ENCODE measurements at places on chromosomes 1 and 21. TPM values are rescaled to one million over a fixed set of nuclear protein-coding genes. Genes with fewer than 3 reads are reported as not detected.
A peak's percentile ranks its signal among the peaks of the same experiment; 100 is the strongest.

Gene CAMK2N1
- total RNA-seq: 66.0 TPM

- no peaks in the 10 kb centered on the region for H3K4me1 ChIP-seq
- no peak overlapping the region for H3K27ac ChIP-seq
- no peak overlapping the region for H3K4me3 ChIP-seq
- DNase-seq: no peak
- no peaks in the 10 kb centered on the region for H3K36me3 ChIP-seq
These were observed 125.5 kb downstream of the CLEC20A start for GRCh38 chr1:178371235-178371634.

GRCh38 chr1:71465093-71465492 is 384.3 kb upstream of the ZRANB2 start:
- DNase-seq: no peak
- H3K36me3 ChIP-seq: no peaks in the 10 kb centered on the region
- no peaks in the 10 kb centered on the region for H3K4me1 ChIP-seq

DNA sequence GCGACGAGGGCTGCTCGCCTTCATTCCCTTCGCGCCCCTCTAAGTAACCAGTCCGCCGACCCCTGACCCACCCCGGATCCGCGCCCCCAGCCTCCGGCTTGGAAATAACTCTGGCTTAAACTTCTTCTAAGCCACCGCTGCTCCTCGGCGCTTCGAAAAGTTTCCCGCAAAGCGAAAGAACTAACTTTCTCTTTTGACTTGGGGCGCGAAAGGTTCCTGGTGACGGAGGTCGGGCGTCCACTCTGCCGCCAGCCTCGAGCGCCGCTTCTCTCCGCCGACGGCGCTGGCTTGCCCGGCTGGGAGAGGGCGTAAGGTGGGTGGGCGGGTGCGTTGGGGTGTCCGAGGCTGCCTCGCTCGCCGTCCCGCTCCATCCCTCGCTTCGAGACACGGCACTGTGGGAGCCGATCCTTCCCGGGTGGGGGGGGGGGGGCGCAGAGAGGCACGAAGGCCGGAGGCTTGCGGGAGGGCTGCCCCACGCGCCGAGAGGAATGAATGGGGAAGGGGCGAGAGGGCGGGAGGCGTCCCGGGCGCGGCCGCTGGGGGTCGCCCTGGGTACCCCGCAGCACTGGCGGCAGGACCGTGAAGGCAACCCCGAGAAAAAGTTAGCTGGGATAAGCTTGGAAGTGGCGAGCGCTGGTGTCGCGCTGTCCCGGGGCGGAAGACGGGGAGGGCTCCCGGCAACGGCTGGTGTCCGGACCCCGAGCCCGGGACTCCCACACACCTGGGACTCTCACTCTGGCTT is 569 bp downstream of the ATF3 start:
- H3K27me3 ChIP-seq: peaks cover 58% of the 10 kb centered on the region
- peak; percentile 77 for DNase-seq
- peaks cover 47% of the 10 kb centered on the region for H3K36me3 ChIP-seq
- H3K27ac ChIP-seq: peak overlapping the region; percentile 95
- peaks cover 36% of the 10 kb centered on the region for H3K4me1 ChIP-seq

DNA sequence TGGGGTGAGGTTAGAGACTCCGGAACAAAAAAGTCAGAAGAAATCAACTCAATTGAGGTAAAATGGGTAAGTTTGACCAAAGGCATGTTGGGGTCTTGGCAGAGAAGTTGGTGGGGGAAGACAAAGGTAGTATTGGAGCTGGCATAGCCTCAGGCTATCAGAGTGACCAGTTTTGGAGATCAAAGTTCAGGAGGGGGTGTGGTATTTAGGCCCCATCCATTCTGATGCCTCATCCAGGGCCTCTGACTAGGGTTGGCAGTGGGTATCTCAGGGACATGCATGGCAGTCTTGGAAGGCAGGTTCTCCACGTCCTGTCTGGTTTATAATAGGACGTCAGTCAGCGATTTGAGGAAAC is 73.2 kb upstream of the TRABD2B start:
- peaks cover 29% of the 10 kb centered on the region for H3K27me3 ChIP-seq
- no peaks in the 10 kb centered on the region for H3K36me3 ChIP-seq
- peaks cover 11% of the 10 kb centered on the region for H3K4me1 ChIP-seq
- DNase-seq: no peak
- H3K4me3 ChIP-seq: no peak overlapping the region

- no peaks in the 10 kb centered on the region for H3K27me3 ChIP-seq
- no peak overlapping the region for H3K4me3 ChIP-seq
- peaks cover 9% of the 10 kb centered on the region for H3K4me1 ChIP-seq
- no peak overlapping the region for H3K27ac ChIP-seq
- DNase-seq: no peak
- H3K36me3 ChIP-seq: no peaks in the 10 kb centered on the region
These were observed 21.3 kb upstream of the FCRL2 start for GRCh38 chr1:157798211-157798610.

DNA sequence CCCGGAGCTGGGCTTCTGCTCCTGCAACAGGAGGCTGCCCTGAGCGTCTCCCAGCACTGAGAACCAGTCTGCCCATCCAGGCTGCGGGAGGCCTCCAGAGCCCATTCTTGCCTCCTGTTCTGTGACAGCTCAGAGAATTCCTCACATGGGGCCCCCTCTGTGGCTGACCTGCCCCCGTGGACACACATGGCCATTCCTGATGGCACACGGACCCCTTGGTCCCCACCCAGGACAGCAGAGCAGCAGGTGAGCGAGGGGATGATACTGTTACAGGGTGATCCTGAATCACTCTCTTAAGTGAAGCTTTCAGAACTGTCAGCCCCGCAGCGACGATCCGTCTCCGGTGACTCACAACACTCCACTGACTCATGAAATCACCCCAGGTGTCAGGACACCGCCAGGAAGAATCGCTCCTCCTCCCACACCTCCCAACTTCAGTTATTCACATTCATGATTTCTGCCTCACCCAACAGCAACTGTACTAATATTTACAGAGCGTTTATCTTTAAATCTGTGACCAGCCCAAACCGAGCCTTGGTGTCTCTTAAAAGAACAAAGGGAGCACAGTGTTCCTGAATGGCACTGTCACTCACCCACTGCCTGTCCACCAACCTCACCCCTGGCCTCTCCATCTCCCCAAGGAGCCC is 22.5 kb downstream of the CHD5 start:
- H3K36me3 ChIP-seq: peaks cover 9% of the 10 kb centered on the region
- peaks cover 20% of the 10 kb centered on the region for H3K4me1 ChIP-seq
- peaks cover 37% of the 10 kb centered on the region for H3K27me3 ChIP-seq
- H3K4me3 ChIP-seq: peak overlapping the region; percentile 48
- peak overlapping the region; percentile 57 for H3K27ac ChIP-seq

GRCh38 chr1:10374442-10374860 is 24.4 kb upstream of the PGD start:
- H3K27me3 ChIP-seq: no peaks in the 10 kb centered on the region
- H3K27ac ChIP-seq: no peak overlapping the region
- H3K36me3 ChIP-seq: peaks cover 19% of the 10 kb centered on the region
- DNase-seq: no peak
- no peaks in the 10 kb centered on the region for H3K4me1 ChIP-seq

DNA sequence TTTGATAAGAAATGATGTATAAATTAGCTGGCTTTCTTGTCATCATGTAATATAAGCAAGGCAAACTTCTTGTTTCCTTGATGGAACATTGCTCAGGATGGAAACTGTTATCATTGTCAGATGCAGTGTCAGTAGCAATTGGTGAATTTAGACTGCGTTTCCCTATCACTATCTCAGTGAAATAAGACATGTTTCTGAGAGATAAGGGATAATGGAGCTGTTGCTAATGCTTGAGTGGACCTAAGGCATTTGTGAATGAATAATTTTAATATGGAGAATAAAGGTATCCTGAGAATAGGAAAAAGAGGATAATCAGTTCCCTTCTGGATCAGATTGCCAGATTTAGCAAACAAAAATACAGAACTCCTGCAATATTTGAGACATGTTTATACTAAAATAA is 160.9 kb downstream of the HLX start:
- no peak for DNase-seq
- no peak overlapping the region for H3K4me3 ChIP-seq
- H3K27me3 ChIP-seq: no peaks in the 10 kb centered on the region
- peaks cover 9% of the 10 kb centered on the region for H3K4me1 ChIP-seq
- H3K36me3 ChIP-seq: no peaks in the 10 kb centered on the region
- H3K27ac ChIP-seq: no peak overlapping the region

Measured in Calu3 (cell line).